ENCODE measurements at places on chromosomes 5 and 9.

- no peak for DNase-seq
Measured at GRCh38 chr9:131546336-131547084, 1.2 kb downstream of the PRRT1B start.

DNA sequence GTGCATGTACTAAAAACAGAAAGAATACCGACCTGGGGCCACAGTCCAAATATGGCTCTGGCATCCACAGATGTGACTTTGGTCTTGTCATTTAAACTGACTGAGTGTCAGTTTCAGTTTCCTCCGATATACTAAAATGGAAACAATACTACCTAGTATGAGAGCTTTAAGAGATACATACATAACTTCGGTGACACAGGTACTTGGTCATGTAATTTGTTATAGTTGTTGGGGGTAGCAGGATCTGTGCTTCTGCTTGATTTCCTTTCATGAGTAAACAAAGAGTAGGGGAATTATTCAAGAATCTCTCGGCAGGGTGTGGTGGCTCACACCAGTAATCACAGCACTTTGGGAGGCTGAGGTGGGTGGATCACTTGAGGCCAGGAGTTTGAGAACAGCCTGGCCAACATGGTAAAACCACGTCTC is 32.1 kb downstream of the MTMR12 start:
- DNase-seq: no peak

DNA sequence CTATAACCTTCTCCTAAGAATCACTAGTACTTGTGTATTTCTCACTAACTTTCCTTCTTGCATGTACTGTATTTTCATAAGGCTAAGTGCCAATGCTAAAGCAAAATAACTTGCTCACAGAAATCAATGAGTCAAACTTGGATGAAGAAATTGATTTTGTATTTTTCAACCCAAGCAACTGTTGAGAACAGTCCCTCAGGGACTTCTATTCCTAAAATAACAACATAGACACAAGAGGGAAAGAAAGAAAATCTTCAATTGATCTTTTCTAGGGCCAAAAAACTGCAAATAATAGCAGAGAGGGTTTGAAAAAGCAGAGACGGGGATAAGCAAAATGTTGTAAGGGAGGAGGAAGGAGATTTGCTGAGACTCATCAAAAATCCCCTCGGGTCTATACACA is 69.8 kb downstream of the HABP4 start:
- DNase-seq: no peak

DNA sequence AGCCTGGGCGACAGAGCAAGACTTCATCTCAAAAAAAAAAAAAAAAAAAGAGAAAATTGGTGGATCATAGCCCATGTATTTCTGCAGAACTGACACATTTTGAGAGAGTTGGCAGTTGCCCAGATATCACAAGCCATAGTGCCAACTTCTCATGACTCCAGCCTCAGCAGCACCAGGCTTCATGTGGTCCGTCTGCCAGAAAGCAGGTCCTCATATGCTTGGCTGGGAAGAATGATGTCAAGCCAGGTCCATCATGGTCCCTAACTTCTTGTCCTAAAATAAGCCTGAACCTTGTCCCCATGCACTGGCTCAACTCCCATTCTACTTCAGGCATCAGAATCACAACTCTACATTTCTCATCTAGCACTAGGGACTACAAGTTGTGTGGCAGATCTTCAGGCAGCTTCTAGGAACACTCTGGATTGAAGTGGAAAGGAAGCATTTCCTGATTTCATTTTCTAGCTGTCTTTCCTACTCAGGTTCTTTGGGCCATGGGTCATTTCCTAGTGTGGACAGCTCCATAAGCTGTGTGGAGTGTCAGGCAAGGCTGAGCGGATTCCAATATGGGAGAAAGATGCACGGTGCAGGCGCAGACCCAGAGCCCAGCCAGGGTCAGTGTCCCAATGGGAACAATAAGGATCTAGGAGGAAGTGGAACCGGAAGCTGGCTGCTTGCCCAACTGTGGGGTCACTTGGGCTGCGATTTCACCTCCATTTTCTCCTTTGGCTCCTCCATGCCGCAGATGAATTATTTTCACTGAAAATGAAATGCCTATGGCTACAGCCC is 90.1 kb downstream of the LMNB1 start:
- no peak for DNase-seq

DNA sequence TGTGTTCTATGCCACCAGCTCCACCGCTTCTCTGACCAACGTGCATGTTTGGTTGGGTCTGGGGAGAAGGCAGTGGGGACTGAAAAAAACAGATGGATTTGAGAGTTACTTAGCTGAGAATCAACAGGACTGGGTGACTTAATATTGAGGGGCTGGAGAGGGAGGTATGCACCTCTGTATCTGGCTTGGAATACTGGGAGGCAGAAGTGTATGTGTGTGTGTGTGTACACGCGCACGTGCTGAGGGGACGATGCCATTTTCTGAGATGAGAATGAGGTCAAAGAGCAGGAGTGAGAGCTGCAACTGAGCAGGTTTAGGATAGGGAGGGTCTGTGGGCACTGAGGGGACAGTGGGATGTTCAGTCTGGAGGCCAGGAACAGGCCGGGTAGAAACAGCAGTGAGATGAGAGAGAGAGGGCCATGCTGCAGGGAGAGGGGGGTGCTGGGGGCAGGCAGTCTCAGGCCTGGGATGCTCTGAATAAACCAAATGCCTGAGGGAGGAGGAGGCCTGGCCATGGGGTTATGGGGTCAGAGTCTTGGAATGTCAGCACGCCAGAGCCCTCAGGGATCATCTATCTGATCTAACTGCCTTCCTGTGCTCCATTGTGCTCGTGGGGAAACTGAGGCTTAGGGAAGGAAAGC is 14.0 kb downstream of the PDGFRB start:
- no peak for DNase-seq

- no peak for DNase-seq
Measured at GRCh38 chr5:172869691-172870090, 35.6 kb downstream of the ERGIC1 start.

- no peak for DNase-seq
Measured at GRCh38 chr9:72207278-72207677, 58.0 kb downstream of the GDA start.

DNA sequence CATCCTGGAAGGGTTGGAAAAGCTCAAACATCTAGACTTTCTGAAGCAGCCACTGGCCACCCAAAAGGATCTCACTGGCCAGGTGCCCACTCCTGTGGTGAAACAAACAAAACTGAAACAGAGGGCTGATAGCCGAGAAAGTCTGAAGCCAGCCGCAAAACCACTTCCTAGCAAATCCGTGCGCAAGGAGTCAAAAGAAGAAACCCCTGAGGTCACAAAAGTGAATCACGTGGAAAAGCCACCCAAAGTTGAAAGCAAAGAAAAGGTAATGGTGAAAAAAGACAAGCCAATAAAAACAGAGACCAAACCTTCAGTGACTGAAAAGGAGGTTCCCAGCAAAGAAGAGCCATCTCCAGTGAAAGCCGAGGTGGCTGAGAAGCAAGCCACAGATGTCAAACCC is 87.6 kb downstream of the MAP1B start:
- DNase-seq: no peak

GRCh38 chr9:109143881-109144562 is 23.0 kb downstream of the FRRS1L start:
- DNase-seq: no peak

- DNase-seq: no peak
Measured at GRCh38 chr5:60690326-60690725, 9.6 kb downstream of the DEPDC1B start.

- DNase-seq: no peak
Measured at GRCh38 chr5:158670201-158670600, 429.5 kb downstream of the EBF1 start.

DNA sequence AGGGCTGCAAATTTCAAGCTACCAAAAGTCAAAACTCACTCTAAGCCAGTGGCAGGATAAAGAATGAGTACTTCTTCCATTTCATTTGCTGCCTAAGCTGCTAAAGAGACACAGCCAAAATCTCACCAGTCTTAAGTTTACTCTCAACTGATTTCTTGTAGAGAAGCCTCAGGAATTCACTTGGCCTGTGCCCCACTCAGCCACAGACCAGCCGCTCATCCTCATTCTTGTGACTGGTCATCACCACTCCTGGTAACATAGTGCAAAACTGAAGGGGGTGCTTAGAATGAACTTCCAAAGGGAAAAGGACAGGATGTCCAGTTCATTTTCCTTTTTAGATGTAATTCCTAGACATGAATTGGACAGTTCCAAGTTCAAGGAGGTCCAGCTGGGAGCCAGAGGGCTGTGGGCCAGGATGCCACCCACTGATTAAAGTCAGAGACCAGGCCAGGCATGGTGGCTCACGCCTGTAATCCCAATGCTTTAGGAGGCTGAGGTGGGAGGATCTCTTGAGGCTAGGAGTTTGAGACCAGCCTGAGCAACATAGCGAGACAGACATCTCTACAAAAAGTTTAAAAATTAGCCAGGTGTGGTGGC is 72.7 kb upstream of the RANBP3L start:
- no peak for DNase-seq

DNA sequence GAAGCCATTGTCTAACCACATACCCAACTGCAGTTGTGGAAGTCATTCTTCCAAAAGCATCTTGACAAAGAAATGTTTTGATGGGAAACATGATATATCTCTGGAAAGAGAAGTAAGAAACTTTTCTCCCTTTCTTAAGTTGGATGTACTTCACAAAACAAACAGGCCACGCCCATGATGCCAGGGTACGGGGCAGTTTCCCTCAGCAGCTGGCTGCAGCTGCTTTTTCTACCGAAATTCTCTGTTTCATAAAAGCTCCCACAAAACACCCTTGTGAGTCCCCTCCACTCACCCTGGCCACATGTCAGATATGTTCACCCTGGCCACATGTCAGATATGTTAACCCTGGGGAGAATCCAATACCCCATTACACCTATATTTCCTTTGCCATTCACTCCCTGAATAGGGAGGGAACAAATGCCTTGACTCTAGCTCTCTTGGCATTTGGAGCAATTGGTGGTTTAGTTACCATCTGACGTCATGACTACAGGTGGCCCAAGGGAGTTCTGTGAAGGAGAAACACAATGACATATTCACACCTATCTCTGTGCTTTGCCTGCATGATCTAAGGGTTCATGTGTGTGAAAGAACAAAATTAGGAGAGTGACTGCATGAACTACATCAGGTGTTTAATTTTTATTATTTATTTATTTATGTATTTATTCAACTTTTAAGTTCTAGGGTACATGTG is 103.0 kb downstream of the AOPEP start:
- DNase-seq: no peak

DNA sequence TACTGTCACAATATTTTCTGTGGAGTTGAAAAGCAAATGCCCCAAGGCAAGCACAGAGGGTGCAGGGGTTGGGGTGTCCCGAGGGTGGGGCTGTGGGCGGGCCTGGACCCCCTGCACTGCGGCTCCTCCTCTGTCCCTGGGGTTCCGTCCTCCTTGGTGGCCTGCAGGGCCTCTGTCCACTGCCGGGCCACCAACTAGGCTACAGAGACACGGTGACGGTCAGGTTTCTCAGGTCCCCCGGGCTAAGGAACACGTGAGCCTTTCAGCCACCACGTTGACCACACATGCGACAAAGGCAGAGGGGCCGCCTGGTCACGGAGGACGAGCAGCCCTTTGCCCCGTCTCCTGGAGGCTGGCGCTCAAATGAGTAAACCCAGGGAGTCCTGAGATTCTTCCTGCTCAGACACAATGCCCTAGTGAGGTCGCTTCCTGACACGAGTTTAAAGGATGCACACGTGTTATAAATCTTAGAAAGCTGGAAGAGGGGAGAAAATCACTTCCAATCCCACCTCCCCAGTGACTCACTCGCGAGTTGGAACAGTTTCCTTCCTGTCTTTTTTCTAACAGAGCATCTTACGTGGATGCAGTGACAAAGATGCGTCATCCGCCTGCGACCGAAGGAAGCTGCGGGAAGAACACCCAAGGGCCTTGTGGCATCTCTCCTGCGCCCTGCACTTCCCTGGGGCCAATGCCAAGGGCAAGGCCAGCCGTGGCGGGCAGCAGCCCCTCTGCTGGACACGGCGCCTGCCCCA is 24.8 kb upstream of the OBP2B start:
- DNase-seq: no peak

DNA sequence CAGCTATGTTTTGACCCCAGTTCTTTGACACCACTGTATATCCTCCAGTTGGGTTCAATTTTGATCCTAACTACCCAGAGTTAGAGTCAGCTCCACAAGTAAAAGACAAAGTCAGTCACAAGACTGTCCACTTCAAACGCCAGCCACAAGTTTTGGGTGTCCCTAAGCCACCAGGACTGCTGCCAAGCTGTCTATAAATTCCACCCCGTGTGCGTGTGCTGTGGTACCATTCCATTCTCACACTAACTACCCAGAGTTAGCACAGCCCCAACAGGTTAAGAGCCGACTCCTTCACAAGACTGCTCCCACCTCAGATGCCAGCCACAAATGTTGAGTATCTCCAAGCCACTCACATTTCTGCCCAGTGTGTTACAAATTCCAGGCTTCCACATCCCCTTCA is 56.7 kb downstream of the APC start:
- DNase-seq: no peak

GRCh38 chr5:138408023-138408422 is 30.8 kb upstream of the REEP2 start:
- DNase-seq: no peak

GRCh38 chr5:40776658-40776977 is 20.9 kb upstream of the TTC33 start:
- DNase-seq: no peak

GRCh38 chr9:88308831-88309560 is 79.2 kb upstream of the SPIN1 start:
- DNase-seq: no peak

DNA sequence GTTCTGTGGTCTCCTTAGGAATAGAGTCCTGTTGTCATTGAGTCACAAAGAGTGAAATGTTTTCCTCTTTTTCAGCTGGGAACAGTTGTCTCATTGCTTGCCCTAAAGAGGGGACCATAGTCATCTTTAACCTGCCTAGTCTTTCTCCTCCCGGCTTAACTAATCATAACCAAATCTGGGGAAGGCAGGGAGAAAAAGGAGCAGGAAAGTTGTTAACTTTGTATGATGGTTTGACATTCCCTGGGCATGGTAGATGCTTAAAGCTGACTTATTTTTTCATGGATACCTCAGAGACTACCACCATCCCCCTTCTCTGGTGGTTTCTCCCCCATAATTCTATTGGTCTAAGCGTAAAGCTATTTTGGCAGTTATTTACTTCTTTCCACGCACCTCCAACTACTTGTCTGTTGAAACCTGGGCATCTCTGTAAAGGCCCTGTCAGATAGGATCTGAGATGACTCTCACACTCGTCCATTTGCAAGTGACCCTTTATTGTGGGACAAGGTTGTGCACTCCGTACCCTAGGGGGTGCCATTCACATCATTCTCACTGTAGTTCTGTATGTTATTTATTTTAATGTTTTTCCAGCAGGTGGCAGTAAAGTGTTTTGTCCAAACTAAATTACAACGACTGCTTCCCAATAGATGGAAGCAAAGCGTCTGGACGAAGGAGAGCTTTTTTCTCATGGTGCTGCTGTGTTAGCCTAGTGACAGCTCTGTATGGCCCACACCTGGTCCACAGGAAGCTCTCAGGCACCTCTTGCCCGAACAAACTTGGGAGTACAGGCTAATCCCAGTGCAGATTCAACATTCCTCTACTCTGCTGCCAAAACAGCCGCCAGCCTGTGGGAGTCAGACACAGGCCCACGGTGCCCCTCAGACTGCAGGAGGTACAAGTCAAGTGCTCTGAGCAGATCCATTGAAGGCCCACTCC is 3.0 kb upstream of the FAM13B start:
- DNase-seq: peak; percentile 77
